Retinal pigment epithelial cell (primary cell): ENCODE measurements at places on chromosomes 11 and 22.

DNA sequence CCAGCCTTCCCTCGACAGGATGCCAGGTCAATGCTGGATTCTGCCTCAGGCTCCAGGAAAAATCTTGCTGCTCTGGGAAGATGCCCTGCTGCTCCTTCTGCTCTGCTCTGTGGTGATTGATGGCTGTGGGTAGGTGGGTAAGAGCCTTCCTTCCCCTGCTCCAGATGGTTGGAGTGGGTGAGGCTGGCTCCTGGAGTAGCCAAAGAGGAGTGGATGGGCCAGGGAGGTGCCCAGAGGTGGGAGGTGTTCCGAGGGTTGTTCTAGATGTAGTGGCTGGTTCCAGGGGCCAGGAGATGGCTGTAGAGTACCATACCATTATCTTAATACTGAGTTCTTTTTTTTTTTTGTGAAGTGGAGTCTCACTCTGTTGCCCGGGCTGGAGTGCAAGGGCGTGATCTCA lies 99.6 kb upstream of the THY1 start:
- DNase-seq: no peak

DNA sequence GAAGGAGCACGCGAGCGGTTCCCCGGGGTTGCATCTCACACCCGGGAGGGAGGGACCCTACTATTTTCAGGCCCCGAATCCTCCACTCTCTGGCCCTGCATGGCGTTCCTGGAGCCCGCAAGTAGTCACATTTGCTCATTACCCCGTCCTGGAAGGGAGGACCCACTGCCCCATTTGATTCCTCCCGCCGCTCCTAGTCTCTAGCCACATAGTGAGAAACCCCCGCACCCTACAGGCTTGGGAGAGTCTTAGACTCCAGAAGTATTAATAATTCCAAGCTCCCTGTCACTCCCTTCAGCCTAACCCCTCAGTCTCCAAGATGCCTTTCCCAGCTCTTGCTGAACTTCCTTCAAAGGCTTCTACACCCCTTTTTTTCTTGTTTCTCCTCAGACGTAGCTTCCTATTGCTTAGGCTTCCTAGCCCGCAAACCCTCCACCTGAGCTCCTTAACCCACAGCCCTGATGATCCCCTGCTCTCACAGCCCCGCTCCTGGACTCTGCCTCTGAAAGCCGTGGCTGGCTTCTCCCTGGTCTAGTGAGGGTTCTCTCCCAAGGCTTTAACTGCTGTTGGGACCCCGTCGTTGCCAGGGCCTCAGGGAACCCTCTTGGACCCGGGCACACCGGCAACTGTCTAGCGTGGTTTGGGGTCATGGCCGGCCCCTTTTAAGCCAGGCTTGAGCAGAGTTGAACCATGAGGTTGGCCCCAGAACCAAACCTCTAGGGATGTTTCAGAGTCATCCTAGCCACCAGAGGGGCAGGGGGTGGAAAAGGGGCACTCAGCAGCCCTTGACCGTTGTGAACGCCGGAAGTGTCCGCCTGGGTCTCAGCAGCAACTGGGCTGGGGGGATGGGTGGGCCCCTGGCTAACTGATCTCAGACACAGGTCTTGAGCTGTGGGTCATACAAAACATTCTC lies 862 bp downstream of the GGA1 start:
- DNase-seq: no peak

GRCh38 chr11:102223859-102224258 lies 93.4 kb upstream of the BIRC3 start:
- peak; percentile 86 for DNase-seq

GRCh38 chr11:64251753-64252002 lies 348 bp downstream of the PLCB3 start:
- no peak for DNase-seq

DNA sequence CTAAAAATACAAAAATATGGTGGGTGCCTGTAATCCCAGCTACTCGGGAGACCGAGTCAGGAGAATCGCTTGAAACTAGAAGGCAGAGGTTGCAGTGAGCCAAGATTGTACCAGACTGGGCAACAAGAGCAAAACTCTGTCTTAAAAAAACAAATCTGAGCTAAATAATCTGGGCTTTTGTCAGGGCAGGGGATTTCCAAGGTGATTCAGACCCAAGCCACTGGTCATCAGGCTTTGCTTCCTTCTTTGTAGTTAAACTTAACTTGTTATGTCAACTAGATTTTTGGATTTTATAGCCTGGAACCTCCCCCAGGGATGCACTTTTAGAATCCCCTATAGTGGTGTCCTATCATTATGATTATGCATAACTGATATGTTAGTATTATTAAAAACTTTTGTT lies 27.0 kb upstream of the SLC22A8 start:
- no peak for DNase-seq

- DNase-seq: no peak
These were observed 123.8 kb upstream of the SORL1-AS1 start for GRCh38 chr11:121576531-121576930.

- DNase-seq: no peak
These were observed 8.0 kb downstream of the ARFGAP3 start for GRCh38 chr22:42848941-42849550.

DNA sequence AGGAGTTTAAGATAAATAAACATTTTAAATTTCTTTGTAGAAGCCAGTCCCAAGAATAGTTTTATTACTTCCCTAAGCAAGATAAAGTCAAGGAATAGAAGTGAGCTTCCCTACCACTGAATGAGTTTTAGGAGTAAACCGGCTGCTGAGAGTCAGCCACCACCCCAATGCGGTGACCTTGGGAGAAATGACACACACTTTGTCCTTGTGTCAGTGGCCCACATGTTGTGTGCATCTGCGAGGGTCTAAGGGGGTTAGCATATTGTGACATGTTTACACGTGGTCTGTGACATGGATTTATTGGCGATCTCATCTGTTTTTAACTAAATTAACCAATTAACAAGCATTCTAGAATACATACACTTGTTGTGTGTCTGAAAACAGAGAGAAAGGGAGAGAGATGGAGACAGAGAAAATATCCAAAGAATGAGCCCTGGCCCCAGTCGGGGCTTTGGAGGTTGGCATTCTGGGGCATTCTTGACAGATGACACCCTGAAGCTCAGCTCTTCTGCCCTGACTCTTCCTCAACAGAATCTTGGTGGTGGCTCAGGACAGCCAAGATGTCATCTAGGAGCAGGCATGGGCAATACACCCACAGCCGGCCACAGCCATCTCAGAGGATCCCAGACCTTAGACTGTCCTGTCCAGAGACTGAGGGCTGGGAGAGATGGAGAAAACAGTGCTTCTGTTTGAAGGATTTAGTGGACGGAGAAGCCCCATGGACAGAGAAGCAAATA lies 29.7 kb upstream of the TMPRSS4 start:
- DNase-seq: no peak

- no peak for DNase-seq
These were observed 50.0 kb upstream of the POU2AF1 start for GRCh38 chr11:111429066-111429506.

DNA sequence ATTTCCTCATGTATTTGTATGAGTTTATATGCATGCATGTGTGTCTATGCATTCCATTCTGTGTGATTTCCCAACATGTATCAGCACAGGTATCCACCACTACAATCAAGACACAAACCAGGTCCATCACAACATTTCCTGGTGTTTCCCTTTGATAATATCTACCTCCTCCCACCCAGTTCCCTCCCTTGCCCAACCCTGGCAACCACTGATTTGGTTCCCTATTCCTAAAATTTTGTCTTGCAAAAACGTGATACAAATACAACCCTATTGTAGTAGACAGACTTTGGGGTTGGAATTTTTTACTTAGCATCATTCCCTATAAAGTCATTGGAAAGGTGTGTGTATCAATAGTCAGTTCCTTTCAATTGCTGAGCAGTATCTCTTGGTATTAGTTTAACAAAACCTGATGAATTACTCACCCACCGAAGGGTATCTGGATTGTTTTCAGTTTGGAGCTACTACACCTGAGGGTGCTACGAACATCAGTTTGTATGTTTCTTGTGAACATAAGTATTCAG lies 51.8 kb upstream of the IGLL5 start:
- no peak for DNase-seq

DNA sequence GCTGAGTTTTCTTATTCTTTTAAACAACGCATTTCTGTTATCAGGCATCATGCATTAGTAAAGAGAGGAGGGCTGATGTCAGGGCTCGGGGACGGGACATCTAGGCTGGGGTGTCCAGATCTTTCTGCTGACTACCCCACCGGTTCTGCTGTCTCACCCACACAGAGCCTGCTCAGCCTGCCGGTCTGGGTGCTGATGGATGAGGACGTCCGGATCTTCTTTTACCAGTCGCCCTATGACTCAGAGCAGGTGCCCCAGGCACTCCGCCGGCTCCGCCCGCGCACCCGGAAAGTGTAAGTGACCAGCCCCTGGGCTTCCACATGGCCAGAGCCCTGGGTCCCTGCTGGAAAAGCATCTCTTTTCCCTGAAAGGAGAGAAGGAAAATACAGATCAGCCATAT lies 9.4 kb downstream of the NCF4 start:
- DNase-seq: no peak

DNA sequence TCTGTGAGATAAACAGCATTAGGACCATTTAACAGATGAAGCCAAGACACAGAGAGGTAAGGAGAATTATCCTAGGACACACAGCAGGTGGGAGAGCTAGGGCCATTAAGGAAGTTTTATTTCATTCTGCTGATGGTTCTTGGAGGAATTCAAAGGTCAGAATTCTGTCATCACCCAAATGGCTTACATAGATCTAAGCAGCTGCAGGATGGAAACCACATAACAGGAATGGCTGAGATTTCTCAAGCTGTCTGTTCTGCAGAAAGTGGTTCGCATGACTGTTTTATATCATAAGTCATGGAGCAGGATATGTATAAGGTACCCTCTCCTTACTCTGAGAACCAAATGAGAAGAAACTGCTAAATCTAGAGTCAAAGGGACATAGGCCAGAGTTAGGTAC lies 163.2 kb upstream of the NARS2 start:
- DNase-seq: no peak

GRCh38 chr11:118956094-118956846 lies at the start of gene UPK2:
Gene UPK2, plus strand, starts transcription at chr11:118956298. Its CDS starts 53 bp downstream, at chr11:118956351.
- DNase-seq: peak; percentile 14

- DNase-seq: no peak
These were observed 28.7 kb downstream of the CHRDL2 start for GRCh38 chr11:74702383-74703007.

GRCh38 chr11:118436639-118437207 lies 431 bp downstream of the KMT2A start:
- DNase-seq: no peak

DNA sequence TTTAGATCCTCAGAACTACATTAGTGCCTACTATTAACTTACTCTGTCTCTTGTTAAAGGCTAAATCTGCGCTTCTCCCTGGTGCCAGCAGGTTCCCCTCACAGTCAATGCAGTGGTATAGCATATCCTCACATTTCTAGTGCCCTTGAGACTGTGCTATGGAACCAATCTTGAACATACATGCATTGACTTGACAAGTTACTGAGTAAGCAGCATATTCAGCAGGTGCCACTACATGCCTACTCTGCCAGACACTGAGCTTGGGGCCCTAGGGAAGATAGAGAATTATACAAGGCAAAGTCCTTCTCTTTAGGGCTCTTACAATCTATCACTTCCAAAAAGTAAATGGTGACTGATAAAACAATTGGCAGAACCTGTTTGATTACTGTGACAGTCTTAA lies 3.2 kb downstream of the FUT4 start:
- no peak for DNase-seq

DNA sequence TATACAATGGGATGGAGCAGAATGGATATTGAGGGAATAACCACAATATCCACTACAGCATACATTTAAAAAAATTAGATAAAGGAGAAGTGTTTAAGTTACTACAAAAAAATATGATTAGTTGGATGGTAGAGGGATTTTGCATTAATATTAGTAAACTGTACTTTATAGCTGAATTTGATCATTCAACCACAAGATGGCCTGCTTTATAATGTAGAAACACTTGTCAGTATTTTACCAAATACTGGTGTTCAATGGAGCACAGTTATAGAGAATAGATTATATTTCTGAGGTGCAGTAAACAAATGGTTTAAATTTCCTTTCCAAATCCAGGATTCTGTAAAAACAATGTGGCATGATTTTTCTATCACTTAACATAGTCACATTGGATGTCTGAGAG lies 818.8 kb upstream of the CHORDC1 start:
- no peak for DNase-seq

GRCh38 chr11:494761-495536 lies 12.1 kb downstream of the RNH1 start:
- DNase-seq: no peak

DNA sequence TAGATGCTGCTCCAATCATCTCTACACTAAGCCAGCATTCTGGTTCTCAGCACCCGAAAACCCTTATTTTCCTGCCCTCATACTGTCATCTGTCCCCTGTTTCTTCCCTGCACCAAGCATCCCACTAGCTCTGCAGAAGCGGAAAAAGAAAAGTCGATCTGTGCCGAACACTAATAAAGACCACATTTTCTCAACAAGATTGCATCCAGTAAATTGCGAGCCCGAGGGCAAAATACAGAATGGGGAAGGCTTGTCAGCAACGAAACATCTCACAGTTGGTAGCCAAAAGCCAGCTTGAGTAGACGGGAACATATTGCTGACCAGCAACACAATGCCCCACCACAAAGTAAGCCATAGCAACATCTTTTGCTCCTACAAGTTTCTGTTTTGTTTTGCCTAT lies 227.4 kb downstream of the CADM1 start:
- DNase-seq: no peak

DNA sequence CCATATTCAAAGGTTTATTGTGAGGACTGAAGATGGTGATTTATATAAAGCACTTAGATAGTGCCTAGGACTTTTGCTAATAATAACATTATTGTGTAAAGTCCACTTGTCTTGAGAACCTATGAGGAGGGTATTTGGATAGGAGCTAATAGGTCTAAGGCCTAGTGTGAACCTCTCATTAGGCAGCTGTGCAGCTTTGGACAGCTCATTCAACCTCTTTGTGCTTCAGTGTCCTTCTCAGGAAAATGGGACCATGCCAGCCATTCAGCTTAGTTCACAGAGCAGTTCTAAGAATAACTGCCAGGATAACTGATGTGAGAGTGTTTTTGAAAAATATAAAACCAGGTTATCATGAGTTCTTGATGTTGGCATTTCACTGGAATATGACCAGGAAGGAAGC lies 56.2 kb downstream of the NAV2 start:
- DNase-seq: no peak

DNA sequence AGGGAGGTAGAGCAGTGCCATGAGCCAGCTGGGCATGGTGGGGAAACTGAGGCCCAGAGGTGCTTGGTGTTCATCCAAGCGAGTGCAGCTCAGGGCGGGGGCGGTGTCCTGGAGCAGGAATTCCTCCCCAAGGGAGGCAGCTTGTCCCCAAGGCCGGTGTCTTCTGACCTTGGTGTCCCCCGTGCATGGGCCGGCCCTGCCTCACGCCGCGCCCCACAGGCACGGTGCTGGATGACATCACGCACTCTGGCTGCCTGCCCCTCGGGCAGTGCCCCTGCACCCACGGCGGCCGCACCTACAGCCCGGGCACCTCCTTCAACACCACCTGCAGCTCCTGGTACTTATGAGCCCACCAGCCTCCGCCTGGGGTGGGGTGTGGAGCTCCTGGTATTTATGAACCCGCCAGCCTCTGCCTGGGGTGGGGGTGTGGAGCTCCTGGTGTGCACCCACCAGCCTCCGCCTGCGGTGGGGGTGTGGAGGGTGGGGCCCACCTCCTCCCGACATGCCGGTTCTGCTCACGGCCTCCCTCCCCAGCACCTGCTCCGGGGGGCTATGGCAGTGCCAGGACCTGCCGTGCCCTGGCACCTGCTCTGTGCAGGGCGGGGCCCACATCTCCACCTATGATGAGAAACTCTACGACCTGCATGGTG lies 6.7 kb downstream of the MUC5B start:
- DNase-seq: no peak
